ENCODE measurements at places on chromosomes 16 and 17.

DNA sequence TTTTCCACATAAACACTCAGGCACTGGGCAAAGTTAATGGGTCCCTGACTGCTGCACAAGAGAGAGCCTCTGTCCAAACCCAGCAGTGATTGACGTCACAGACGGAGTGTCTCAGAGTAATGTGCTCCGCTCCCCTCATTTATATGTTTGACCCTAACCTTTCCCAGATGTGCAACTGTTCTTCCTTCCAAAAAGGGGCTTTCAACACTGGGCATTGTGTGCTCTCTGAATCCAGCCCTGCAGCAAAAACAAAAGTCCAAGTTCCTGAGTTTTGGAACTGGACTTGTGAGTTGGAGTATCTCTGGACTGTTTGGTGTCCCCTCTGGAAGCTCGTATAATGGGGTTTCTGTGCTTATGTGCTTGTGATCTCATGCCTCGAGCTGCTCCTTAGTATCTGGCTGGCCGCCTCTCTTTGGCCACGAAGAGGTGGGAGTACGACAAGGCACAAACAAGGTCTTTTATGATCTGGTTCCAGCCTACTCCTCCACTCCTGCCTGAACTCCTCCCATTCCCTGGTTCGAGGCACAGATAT, 76.4 kb upstream of the SMIM36 start:
- no peak for DNase-seq

GRCh38 chr17:10790491-10791401, 13.2 kb downstream of the TMEM238L start:
- no peak for DNase-seq

GRCh38 chr16:61726701-61727100, 309.5 kb downstream of the CDH8 start:
- no peak for DNase-seq

DNA sequence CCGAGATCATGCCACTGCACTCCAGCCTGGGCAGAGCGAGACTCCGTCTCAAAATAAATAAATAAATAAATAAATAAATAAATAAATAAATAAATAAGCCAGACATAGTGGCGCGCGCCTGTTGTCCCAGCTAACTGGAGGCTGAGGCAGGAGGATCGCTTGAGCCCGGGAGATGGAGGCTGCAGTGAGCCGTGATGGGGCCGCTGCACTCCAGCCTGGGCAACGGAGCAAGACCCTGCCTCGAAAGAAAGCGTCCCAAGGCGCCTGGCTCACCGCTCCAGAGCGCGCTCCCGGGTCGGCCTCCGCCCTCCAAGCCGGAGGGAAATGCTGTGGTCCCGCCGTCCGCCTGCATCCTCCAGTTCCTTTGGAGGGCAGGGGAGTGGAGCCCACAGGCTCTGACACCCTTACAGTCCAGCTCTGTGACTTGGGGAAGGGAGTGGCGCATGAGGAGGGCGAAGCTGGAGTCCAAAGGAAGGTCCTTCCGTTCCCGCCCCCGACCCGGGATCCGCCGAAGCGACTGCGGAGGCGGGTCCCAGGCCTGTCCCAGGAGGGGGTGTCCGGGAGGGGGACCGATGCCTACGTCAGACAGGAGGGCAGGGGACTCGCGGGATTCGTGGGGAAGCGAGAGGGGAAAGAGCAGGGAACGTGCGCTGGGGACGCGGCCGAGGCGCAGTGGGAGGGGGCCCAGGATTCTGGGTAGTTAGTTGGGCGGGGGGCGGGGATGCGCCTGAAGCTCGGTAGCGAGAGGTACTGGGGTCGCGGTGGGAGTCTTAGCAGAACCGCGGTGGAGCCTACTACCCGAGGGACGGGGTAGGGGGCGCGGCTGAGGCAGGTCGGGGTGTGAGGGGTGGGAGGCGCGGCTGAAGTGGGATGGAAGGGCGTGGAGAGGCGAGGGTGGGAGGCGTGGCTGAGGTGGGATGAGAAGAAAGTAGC, 8.4 kb upstream of the TRPV2 start:
- no peak for DNase-seq

DNA sequence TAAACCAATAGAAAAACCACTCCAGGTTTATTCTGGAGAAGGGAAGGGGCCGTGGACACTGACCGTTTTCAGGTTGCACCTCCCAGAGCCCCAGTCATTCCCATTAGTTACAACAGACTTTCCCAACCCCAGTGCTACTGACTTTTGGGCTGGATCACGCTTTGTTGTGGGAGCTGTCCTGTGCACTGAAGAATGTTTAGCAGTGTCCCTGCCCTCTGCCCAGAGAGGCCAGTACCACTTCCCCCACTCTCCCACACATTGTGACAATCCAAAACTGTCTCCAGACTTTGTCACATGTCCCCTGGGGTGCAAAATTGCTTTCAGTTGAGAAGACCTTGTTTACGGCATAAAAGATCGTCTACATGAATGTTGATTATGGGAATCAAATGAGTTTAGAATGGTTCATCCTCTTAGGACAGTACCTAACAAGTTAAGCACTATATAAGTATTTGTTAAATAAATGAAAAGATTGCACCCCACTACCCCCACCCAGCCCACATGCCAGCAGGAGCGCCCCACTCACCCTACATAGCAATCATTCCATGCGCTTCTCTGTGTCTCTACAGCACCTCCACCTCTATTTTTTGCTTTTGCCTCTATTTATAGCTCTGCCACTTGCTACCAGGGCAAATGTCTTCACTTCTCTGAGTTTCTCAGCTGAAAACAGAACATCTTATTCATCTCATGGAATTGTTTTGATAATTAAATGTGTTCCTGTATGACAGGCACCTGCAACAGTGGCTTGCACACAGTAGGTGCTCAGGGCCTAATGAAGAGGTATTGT, 104.9 kb downstream of the AXIN2 start:
- DNase-seq = no peak

- DNase-seq = no peak
Observed at GRCh38 chr17:63258785-63259184, 187.3 kb downstream of the CYB561 start.

DNA sequence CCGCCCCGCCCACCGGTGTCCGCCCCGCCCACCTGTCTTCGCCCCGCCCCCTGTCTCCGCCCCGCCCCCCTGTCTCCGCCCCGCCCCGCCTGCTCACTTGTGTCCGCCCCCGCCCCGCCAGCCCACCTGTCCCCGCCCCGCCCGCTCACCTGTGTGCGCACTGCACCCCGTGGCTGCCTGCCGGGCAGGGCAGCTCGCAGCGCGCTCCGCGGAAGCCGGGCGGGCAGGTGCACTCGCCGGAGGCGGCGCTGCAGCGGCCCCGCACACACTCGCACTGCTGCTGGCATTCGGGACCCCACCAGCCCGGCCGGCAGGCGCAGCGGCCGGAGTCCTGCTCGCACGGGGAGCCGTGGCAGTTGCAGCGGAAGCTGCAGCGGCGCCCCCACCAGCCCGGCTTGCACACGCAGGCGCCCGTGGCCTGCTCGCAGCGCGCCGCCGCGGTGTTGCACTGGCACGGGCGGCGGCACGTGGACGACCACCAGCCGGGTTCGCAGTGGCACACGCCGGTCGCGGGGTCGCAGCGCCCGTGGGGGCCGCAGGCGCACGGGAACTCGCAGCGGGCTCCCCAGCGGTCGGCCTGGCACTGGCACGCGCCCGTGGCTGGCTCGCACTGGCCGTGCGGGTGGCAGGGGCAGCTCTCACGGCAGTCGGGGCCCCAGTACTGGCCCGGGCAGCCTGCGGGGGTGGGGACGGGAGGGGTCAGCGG, 2.1 kb downstream of the SCARF1 start:
- no peak for DNase-seq

- DNase-seq = no peak
Observed at GRCh38 chr16:50068550-50068949, 2.8 kb downstream of the HEATR3 start.

GRCh38 chr17:43879723-43880419, 27.5 kb downstream of the MPP2 start:
- DNase-seq = no peak

- DNase-seq = peak; percentile 20
Observed at GRCh38 chr16:9092978-9093344, 1.5 kb downstream of the HAPSTR1 start.

- no peak for DNase-seq
Observed at GRCh38 chr16:57480754-57481230, 5.5 kb downstream of the DOK4 start.

GRCh38 chr16:56097306-56097705, 94.0 kb upstream of the GNAO1 start:
- no peak for DNase-seq

DNA sequence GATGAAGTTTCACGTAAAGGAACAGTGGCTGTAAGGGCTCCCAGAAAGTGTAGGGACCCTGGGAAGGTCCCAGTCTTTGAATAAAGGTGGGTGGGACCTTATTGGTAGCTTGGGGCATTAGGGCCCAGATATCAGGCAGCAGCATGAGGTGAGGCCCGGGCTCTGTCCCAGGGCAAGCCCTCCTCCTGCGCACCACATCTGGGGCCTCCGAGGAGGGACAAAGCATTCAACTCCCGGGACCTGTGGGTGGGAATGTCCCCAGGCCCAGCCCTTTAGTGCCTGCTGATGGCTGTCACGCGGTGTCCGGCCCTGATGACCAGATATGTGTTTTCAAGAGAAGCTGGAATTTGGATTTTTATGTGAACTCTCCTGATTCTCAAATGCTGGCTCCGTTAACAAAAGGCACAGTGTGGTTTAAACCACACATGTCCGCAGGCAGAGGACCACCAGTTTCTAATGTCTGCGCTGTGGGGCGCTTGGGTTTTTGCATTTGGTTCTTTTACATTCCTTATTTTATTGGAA, 30.4 kb downstream of the RAI1 start:
- no peak for DNase-seq

GRCh38 chr16:4783251-4783950, 4.7 kb downstream of the SEPTIN12 start:
- DNase-seq = no peak

- no peak for DNase-seq
Observed at GRCh38 chr16:80993307-80993706, 13.4 kb downstream of the CMC2 start.

GRCh38 chr17:27984816-27985215, 57.7 kb upstream of the NLK start:
- no peak for DNase-seq

GRCh38 chr16:4798456-4798855, 3.3 kb downstream of the SMIM22 start:
- DNase-seq = no peak

DNA sequence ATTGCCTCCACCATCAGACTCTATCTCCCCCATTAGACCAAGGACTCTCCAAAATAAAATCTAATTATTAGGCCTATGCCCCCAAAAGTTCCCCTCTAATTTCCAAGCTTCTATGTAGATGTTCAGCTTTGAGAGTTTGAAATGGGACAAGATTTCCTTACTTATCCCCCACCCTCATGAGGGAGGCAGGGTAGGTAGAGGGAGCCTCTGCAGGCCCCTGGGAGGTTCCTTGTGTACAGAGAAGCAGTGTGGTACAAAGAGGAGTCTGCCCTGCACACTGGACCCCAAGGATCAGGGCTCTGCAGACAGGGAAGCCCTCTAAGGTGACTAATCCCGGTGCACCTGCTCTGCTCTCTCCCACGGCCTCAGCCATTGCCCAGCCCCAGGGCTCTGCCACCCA, 2.5 kb downstream of the KRT17 start:
- DNase-seq = no peak

- peak; percentile 45 for DNase-seq
Observed at GRCh38 chr17:40219594-40220338, 662 bp downstream of the WIPF2 start.

DNA sequence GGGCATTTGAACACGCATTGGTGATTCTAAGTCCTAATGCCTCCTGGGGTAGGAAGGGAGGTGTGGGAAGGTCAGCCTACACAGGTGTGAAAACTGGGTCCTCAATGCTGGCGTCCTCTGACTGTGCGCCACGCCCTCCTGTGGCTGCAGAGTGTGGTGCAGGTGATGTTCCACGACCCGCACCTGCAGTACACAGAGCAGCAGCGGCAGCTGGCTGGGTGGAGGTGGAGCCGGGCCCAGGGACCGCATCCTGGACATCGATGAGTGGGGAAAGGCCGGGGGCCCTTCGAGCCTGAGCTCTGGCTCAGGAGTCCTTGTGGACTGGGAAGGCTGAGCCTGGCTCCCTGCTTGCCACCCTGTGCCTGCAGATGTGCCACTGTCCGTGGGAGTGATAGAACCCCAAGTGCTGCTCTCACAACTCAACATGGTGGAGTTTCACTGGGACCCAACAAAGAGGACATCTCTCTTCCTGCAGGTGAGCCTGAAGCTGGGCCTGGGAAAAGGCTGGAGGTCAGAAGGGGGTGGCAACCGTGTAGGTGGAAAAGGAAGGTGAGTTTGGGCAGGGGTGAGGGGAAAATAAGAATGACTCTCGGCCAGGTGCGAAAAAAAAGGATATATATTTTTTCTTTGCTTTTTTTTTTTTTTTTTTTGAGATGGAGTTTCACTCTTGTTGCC, 14.0 kb upstream of the STAC2 start:
- no peak for DNase-seq

GRCh38 chr17:11086646-11087340, 154.2 kb upstream of the SHISA6 start:
- DNase-seq = no peak

DNA sequence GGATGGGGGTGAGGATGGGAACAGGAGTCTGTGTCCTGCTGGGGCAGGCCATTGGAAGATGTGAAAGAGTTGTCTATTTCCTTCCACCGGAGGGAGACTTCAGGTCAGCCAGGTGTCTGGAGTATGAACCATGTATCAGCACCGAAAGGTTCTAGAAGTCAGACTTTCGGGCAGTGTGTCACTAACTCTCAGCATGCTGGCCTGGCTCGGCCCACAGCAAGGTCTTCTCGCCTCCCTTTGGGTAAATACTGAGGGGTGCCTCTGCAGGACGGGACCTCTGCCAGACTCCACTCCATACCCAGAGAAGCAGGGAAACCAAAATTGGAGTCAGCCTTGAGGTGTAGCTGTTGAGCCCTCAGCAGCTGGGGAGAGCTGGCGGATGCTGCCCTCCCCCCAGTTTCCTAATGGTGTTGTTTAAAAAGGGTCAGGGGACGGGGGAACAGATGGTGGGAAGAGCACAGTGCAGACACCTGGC, 507 bp downstream of the CIITA start:
- no peak for DNase-seq

- no peak for DNase-seq
Observed at GRCh38 chr16:11571549-11571948, 15.2 kb downstream of the LITAF start.

DNA sequence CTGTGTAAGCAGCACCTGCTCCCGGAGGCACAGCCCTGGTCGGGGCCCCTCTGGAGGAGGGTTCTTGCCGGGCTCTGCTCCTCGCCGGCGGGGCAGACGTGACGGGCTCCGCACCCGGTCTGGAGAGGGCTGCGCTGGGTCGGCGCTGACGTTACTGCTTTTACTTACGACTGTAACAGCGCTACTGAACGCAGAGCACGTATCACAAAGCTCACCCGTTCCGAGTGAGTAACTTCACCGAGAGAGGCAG, 1.3 kb upstream of the RAB40C start:
- DNase-seq = no peak
